ENCODE measurements at places on chromosomes 1 and 21.

GRCh38 chr1:7568053-7568452, 203.0 kb upstream of the VAMP3 start:
- DNase-seq, result no peak

DNA sequence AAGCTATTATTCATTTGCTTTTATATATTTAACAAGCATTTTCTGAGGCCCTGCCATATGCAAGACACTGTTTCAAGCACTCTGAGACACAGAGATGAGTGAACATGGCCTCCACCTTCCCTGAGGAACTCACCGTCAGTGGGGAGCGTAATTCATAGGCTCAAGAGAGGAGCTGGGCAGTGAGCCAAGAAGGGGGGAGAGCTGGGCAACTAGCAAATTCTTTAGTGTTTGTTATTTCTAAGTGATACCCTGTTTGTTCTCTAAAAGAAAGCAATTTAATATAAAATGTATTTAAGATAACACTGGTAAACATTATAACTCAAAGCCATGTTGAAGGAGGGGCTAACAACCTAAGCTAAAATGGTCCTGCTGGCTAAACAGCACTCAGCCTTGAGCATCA, 119.2 kb upstream of the NGF start:
- DNase-seq, result no peak

DNA sequence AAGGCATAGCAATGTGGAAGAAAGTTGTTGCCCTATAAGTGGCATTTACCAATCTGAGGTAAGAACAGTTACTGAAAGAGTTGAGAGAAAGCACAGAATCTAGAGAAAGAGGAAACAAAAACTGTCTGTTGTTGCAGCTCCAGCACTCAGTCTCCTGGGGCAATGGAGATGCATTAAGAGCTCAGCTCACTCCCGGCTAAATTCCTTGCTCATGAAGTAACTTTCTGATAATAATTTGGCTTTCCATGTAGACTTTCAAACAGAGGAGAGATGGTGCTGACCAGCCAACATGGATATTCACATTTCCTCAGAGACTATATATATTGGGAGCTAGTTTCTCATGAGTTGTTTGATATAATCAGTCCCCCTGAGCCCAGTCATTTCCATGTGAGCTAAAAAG, 135.3 kb downstream of the GDAP2 start:
- peak; percentile 82 for DNase-seq

- DNase-seq, result peak; percentile 15
These were observed 56.4 kb downstream of the DIP2A start for GRCh38 chr21:46515109-46515508.

GRCh38 chr1:210653771-210654170, 325.1 kb downstream of the HHAT start:
- DNase-seq, result peak; percentile 3

GRCh38 chr1:115280064-115280463, 58.0 kb downstream of the NGF start:
- DNase-seq, result peak; percentile 91

GRCh38 chr21:32921632-32922230, 104.0 kb upstream of the OLIG2 start:
- DNase-seq, result peak; percentile 17

GRCh38 chr1:178706432-178706831, 18.6 kb upstream of the RALGPS2 start:
- no peak for DNase-seq

DNA sequence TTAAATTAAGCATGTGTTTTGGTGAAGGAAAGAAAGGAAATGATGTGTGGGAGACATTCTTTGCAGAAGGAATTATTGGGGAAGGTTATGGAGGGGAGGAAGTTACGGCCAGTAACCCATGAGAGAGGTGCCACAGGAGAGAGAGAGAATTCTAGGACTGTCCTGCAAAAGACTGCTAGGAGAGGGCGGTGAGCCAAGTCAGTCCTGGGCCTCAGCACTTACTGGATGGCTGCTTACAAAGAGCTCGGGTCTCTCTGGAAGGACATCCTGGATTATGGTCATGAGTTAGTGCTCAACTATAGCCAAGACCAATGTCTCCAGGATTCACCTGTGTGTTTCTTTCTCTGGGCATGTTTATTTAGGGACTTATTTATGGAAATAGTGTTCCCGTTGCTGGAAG, 74.4 kb upstream of the HSD17B7 start:
- DNase-seq, result peak; percentile 42

DNA sequence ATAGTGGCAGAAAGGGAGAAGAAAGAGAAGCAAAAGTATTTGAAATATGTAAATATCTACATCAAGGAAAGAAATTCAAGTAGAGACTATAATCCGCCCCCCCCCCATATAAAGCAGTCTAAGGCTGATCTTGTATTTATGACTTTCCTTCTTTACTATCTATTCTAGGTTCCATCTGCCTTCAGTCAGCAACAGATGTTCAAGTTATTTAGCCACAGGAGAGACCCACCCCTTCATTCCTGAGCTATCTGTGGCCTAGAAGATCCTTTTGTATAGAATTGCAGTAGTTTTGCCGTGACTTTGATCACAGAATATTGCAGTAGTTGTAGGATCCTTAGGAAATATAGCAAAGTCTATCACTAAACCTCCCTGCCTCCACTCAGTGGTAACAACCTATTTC, 10.7 kb upstream of the BSDC1 start:
- peak; percentile 30 for DNase-seq

DNA sequence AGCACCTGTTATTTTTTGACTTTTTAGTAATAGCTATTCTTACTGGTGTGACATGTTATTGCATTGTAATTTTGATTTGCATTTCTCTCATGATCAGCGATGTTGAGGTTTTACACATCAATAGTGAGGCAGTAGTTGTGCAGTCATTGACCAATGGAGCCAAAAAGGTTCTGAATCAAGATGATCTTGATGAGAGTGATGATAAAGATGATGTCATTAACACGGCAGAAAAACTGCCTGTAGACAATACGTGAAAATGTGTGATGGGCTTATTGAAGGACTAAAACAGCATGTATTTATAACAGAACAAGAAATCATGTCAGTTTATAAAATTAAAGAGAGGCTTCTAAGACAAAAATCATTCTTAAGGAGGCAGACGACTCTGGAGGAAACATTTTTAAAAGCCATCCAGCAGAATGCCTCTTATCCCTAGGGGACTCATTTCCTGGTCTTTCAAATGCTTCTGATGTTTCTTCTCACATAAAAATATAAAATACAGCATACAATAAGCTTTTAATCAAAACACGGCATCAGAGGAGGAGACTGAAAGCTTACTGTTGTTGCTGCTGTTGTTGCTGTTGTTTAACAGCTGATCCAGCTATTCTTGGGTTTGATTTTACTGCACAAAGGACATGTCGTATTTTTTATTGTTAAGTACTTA, 400.3 kb downstream of the LTN1 start:
- DNase-seq, result no peak

- DNase-seq, result no peak
These were observed 5.6 kb downstream of the RUNX1 start for GRCh38 chr21:35043549-35043948.

Data from EH (cell line).